ENCODE measurements at places on chromosomes 11 and 22.

DNA sequence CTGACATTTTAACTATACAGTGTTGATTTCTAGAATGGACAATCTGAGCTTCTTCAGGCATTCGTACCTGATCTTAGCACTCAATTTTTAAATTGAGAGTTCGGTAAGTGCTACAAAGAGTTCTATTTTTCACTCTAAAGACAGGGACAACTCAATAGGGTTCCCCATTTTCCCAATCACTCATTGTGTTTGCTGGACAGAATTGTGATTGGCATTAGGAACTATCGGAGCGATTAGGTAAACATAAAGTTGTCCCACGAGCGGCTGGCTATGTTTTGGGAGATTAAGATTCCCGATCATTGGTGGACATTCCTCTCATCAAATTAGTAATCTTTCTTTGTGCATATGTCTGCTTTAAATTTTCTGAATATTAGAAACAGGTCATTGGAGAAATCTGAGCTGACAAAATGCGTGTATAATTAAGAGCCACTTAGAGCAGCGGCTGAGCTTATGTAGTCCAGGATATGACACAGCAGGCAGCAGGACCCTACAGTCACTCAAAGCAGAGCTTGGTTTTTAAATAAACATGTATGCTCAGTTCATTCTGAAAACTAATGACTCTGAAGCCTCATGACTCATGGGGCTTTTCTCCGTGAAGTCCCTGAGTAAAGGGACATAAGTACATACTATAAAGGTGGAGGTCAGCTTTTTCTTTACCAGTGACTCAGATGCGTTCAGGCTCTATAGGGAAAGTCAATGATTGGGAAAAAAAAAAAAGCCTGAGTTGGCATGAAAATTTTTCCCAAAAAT is 109.4 kb downstream of the GRIA4 start:
- DNase-seq: no peak

DNA sequence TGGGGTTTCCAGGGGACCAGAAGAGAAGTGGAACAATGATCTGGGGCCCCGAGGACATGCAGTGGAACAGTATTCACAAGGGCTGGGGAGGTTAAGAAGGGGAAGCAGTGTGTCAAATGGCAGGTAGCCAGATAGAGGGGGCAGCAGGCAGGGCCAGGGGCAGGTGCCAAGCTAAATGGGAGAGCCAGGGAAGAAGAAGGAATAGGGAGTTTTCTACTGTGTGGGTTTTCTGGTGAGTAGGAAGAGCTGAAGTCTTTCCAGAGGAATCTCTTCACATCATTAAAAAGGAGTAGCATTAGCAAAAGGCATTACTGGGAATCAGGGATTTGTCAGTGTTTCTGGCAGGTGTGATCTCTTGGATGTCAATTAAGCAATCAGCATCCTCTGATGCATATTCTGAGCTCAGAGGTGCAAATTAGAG is 55.8 kb downstream of the IRAG1 start:
- no peak for DNase-seq

- DNase-seq: no peak
Measured at GRCh38 chr11:114276077-114276476, 20.1 kb upstream of the NNMT start.

DNA sequence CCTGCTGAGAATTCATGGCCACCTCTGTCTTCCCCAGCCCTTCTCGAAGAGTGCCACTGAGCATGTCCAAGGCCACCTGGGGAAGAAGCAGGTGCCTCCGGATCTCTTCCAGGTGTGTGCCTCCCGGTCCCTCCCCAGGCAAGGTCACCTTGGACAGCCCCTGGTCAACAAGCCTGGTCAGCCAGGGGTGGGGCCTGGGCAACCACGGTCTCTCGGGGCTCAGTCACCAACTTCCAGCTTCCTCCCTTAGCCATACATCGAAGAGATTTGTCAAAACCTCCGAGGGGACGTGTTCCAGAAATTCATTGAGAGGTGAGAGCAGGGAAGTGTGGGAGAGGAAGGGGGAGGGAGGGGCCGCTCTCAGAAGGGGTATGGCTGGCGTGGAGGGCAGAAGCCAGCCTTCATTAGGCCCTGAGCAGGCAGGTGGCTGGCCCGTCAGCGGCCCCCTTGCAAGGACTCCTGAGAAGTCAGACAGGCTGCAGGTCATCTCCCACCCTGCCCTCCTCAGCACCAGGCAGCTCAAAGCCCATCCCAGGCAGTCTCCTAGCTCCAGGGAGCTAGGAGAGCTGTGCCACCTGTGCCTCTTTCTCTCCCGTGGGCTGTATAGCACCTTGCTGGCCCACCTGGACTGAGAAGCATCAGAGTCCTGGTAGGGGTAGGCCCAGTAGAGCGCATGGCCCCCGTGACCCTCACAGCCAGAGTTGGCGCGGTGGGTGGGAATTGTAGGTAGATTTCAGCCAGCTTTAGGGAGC is 9.3 kb upstream of the ANKRD13D start:
- no peak for DNase-seq

Measured in thoracic aorta (tissue), 2 donors.